ENCODE measurements at places on chromosomes 1 and 21.

DNA sequence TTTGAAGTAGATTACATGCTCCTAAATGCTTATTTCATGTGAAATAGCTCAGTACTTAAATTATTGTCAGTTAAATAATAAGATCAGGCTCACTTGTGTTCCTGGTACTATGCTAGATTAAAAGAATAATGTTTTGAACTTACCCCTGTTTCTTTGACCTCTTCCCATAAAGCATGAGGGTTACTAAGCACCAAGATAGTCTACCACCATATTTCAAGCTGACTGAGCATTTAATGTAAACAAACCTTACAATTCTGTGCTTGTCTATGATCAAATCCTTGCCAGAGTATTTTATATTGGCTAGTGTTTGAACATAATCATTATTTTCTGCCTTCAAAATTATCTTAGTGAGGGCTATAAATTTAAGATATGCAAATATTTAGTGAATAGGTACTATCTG lies 98.1 kb downstream of the LHX9 start:
- no peak for ATAC-seq

DNA sequence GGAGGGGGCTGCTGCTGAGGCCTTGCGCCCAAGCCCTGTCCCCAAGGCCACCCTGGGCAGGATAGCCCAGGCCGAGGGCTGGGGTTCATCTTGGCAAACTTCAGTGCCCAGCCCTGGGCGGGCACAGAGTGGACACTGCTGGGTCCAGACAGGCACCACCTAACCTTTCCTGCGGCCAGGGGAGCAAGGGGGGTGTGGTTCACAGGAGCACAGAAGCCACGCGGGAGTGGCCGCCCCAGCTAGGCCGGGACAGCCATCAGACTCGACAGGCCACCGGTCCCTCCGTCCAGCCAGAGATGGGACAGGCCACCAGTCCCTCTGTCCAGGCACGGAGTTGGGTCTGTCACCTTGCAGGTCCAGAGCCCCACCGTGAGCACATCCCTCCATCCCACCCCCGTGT lies 28.9 kb downstream of the ARHGEF16 start:
- ATAC-seq, result peak; percentile 0

- peak; percentile 52 for ATAC-seq
Observed at GRCh38 chr1:203462878-203463277, 12.7 kb upstream of the PRELP start.

- no peak for ATAC-seq
Observed at GRCh38 chr1:110555807-110556470, 37.0 kb upstream of the KCNA10 start.

- ATAC-seq, result no peak
Observed at GRCh38 chr1:235955777-235956176, 89.1 kb upstream of the LYST start.

- ATAC-seq, result peak; percentile 43
Observed at GRCh38 chr1:241992734-241993133, 6.2 kb downstream of the MAP1LC3C start.

DNA sequence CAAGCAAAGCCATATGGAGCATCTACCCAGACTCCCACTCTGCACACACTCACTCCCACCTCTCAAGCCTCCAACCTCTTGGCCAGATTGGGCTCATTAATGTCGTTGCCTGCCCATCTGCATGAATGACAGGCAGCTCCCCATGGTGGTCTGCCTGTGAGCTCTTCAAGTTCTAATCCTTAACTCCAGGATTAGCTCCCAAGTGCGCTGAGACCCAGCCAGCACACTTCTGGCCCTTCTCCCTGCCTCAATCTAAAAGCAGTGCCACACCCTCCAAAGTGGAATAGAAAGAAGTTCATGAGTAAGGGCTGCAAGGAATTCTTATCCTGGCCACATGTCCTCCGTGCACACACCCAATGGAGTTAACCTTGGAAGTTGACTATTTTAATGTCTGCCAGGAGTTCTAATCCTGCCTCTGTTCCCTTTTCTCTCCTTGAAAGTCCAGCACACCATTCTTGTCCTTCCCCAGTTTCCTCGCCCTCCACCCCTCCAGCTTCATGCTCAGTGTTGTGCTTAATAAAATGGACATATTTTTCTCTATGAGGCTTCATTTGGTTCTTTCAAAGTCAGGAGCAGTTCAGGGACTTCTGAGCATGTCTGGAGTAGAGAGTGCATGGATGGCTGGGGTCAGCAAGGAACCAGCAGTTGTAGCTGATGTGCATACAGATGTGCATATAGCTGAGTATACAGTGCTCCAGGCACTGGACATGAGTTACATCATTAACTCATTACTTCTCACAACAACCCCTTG lies 30.1 kb downstream of the CAMK1G start:
- ATAC-seq, result peak; percentile 18

GRCh38 chr1:94156096-94156625 lies 35.2 kb upstream of the ABCA4 start:
- no peak for ATAC-seq

- ATAC-seq, result no peak
Observed at GRCh38 chr21:31846690-31847089, 26.1 kb upstream of the HUNK start.

DNA sequence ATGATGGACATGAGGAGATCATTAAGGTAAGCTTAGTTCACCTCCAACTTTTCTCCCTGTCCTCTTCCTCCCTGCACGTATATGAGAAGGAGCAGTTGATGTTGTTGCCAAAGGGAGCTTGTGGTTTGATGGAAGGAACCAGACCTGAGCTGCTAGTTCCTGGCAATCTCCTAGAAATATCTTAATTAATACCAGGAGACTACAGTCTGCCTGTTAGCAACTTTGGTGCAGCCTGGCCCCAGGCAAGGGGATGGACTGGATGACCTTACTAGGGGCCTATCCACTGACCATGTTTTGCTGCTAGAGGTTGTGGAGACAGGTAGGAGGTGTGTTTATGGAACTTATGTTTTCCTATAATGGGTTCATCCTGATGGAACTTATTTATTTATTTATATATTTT lies 22.6 kb downstream of the TUFT1 start:
- no peak for ATAC-seq

- no peak for ATAC-seq
Observed at GRCh38 chr1:2609319-2610035, 22.9 kb downstream of the PRXL2B start.

DNA sequence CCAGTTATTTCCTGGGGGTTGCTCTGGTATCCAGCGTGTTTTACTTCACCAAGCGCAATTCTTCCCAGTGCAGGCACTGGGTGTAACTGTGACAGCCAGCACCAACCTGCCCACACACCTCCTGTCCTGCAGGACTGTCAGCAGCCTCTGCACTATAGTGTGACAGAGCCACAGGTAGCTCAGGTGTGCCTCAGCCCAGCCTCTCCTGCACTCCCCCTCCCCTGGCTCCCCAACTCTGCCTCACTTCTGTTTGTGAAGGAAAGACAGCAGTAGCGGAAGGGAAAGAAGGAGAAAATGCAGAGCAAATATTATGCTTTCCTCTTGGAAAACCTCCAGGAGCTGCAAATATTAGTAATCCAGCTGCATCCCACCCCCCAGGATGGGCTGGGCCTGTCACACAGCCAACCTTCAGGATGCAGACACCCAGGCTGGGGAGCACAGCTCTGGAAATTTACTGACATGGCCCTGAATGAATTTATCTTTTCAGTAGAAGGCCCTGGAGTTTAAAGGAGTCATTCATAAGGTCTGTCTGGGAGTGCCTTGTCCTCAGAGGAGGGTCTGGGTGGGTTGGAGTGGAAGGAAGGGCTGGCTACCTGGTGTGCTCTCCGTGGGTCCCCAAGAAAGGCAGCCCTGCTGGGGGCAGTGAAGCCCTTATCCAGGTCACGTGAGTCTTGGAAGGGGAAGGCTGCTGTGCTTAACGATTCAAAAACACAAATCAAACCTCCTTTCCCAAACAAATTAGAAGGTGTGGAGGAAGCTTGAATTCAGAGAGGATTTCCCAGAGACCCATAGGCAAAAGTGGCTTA lies 20.9 kb downstream of the CAPN2 start:
- peak; percentile 69 for ATAC-seq

GRCh38 chr1:118333601-118334210 lies 148.7 kb upstream of the SPAG17 start:
- ATAC-seq, result no peak

GRCh38 chr1:181406989-181407388 lies 76.3 kb upstream of the CACNA1E start:
- no peak for ATAC-seq

DNA sequence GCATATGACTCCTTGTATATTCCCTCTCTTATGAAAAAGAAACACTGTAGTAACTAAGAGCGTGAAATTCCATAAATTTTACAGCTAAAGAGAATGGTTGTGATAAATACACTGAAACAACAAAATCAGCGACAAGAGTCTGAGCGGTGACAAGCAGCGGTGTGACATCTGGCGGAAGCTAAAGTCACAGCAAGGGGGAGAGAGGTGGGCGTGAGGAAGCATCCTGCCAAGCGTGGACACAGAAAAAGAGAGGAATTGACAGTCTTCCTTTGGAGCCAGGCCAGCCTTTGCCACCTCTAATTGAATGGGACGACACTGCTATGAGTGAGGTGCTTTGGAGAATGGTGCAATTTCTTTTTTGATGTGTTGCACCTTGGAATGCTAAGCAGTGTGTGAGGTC lies 25.9 kb downstream of the PSMB2 start:
- no peak for ATAC-seq

- no peak for ATAC-seq
Observed at GRCh38 chr1:22727873-22728272, 17.2 kb downstream of the EPHB2 start.

Measured in esophagus mucosa (tissue), 1 donor.